ENCODE measurements at places on chromosomes 1 and 21. TPM values are rescaled to one million over a fixed set of nuclear protein-coding genes. Genes with fewer than 3 reads are reported as not detected.

The TNFRSF14 gene
- total RNA-seq = 13.8 TPM

The BRDT gene
- total RNA-seq = not detected

The GON4L gene
- total RNA-seq = 29.5 TPM

The FAM151A gene
- total RNA-seq = 0.22 TPM

Data from cardiac septum (tissue), 1 donor.